ENCODE measurements at places on chromosomes 3 and 15.

DNA sequence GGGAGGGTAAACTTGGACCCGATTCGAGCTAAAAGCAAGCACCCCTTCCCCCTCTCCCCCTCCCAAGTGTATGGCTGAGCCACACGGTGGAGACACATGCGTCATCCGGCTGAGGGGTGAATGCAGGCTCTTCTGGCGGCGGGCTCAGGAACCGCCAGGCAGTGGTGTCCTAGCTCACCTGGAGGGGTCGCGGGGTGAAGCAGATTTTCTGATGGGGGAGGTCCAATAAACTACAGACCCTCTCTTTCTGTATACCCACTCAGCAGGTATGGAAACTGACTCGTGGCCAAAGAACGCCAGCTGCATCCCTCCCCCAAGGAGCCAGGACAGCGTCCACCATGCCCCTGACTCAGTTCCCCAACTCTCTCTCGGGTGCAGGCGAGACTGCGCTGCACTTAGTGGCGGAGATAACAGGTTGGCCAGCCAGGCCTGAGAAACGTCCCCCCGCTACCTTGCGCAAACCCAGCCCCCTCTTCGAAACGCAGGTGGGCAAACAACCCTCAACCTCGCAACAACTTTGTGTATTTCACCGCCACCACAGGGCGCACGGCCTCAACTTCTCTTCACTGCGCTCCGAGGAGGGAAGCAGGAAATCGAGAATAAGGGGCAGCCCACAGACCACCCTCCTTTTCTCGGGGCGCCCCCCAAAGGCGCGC is 1.3 kb downstream of the MAGI1 start:
- DNase-seq, result peak; percentile 58

GRCh38 chr15:97072545-97072944 is 742.0 kb downstream of the NR2F2 start:
- DNase-seq, result no peak

GRCh38 chr3:15291589-15292541 is 40.5 kb downstream of the SH3BP5 start:
- DNase-seq, result no peak

DNA sequence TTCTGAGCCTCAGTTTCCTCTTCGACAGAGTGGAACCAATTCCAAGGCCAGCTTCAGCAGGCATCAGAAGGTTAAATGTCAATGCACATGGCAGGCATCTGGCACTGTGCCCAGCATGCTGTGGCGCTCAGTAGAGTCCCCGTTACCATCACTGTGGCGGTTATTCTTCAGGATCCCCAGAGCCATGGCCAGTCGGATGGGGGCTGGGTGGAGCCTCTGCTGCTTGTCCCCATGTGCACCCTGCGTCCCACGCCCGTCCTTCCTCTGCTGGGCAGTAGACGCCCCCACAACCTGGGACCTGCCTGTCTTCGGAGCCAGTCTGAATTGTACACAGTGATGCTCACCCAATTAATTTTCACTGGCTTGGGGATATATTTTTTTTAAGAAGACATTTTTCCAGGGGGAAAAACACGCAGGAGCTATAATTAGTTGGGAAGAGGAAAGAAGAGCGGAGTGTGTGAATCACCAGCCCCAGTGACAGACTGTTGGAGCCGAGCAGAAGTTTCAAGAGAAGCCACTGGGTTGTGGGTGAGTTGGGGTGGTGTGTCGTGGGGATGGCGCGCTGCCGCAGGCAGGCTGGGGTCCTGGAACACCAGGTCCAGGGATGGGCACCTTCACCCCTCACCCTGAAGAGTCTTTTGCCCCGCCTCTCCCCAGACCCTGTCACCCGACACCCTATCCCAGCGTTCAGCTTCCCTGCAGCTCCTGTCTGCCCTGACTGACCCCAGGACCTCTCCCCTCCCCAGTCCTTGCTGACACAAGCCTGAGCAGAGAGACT is 26.8 kb upstream of the RPL29 start:
- no peak for DNase-seq

GRCh38 chr3:52561028-52561747 is 24.8 kb downstream of the UQCC5 start:
- DNase-seq, result no peak

GRCh38 chr3:36991923-36992805 is 767 bp downstream of the EPM2AIP1 start:
- no peak for DNase-seq

GRCh38 chr3:66812136-66812535 is 186.0 kb upstream of the KBTBD8 start:
- no peak for DNase-seq

DNA sequence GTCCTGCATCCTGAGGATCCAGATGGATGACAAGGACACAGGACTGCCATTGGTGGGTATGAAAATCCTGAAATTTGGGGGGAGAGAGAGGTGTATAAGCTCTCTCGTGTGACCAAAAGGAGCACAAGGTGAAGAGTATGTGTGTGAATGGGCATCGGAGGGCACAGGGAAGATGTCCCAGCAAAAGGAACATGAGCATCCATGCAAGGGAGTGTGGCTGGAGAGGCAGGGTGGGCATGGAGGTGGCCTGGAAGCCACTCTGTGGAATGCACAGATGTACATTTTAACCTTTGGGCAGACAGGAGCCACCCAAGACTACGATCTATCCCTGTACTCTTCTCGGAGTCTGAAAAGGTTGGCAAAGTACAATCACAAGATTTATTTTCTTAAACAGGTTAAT is 54.5 kb downstream of the CAPN7 start:
- DNase-seq, result no peak

- no peak for DNase-seq
These were observed 83.1 kb downstream of the RETNLB start for GRCh38 chr3:108673988-108674661.

GRCh38 chr3:78003090-78003489 is 963.2 kb downstream of the ROBO2 start:
- no peak for DNase-seq

GRCh38 chr3:10041034-10041433 is 14.8 kb downstream of the FANCD2 start:
- DNase-seq, result no peak

DNA sequence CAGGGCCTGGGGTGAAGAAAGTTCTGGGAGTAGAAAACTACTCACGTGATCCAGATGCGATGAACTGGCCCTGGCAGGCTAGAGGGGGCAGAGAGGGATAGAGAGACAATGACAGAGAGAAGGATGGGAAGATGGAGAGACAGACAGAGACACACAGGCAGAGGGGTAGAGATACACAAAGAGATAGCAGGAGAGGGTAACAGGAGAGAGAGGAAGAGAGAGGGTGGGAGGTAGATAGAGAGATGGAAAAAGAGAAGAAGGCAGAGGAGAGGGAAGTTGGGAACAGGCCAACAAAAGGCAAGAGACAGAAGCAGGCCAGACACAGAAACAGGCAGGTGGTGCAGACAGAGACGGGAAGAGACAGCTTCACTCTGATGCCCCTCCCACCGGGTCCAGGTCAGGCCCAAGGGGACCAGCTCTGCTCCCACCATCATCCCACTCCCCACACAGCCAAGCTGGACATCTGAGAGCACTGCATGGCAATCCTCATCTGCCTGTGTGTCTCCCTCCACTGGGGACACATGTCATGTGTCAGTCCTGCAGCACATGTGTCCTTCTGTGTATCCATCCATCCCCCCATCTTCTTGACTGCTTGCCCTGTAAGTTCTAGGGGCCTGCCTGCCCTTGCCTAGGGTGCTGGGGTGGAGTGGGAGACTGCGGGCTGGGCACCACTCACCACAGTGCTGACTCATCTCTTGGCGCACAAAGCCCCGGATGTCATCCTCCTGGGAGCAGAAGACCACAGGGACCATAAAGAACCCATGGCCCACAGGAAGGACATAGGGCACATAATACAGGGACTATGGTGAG is 2.2 kb upstream of the UCN2 start:
- no peak for DNase-seq

GRCh38 chr3:97736928-97737327 is 27.6 kb upstream of the ARL6 start:
- DNase-seq, result no peak

DNA sequence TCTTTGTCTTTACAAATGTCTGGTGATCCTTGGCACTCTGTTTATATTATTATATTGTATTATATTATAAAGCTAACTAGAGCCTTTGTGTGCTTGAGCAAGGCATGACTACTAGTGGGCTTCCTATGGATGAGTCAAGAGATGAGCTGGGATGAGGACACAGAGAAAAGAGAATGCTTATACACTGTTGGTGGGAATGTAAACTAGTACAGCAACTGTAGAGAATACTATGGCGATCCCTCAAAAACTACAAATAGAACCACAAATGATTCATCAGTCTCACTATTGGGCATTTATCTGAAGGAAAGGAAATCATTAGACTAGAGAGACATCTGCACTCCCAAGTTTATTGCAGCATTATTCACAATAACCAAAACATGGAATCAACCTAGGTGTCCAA is 40.8 kb upstream of the MED12L start:
- no peak for DNase-seq

DNA sequence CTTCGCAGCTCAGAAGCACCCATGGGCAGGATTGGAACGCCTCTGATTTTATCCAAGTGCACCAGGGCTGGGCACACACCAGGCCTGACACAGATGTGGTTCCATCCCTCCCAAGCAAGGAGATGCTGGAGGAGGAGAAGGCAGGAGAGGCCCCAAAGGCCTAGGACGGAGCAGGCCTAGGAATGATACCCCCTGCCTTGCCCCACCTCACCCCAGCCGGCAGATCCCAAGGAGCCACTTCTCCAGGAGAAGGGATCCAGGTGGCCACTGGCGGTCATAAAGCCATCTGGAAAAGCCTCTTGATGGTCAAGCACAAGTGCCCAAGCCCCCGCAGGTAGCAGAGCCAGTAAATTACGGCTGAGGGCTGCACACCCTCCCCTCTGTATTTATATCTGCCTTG is 211.8 kb downstream of the TBC1D2B start:
- no peak for DNase-seq

GRCh38 chr15:50059883-50060282 is 59.1 kb downstream of the ATP8B4 start:
- no peak for DNase-seq

DNA sequence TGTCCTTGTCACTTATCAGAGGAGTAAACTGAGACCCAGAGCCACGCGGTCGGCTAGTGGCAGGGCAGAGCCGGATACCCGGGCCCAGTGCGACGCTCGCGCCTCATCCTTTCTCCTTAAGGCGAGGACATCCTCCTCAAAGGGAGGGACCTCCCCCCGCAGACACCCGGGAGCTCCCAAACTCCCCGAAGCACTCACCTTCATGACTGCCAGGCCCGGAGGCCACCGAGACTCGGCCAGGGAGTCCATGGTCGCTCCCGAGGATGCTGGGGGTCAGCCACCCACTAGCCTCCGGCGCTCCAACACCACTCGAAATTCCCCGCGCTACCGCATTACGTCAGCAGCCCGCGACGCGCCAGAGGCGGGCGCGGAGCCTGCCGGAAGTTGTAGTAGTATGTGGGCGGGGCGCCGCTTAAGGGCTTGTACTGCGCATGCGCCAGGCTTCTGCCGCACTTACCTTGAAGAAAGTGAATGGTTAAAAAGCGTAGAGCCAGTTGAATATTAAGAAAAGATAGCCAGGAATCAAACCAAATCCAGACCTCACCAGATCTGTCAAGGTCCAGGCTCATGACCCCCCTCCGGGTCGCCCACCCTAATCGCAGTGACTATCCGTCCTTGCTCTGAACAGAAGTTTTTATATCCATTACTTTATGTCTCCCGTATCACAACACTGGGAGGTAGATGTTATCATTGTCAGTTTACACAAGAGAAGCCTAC is at the start of gene RAD18:
RAD18 (minus strand) TSS at position 336 of the 717 bp plus-strand sequence; CDS start at position 249, 87 bp downstream.
- DNase-seq, result peak; percentile 82

GRCh38 chr15:90664650-90665287 is 52.4 kb upstream of the BLM start:
- DNase-seq, result peak; percentile 90

DNA sequence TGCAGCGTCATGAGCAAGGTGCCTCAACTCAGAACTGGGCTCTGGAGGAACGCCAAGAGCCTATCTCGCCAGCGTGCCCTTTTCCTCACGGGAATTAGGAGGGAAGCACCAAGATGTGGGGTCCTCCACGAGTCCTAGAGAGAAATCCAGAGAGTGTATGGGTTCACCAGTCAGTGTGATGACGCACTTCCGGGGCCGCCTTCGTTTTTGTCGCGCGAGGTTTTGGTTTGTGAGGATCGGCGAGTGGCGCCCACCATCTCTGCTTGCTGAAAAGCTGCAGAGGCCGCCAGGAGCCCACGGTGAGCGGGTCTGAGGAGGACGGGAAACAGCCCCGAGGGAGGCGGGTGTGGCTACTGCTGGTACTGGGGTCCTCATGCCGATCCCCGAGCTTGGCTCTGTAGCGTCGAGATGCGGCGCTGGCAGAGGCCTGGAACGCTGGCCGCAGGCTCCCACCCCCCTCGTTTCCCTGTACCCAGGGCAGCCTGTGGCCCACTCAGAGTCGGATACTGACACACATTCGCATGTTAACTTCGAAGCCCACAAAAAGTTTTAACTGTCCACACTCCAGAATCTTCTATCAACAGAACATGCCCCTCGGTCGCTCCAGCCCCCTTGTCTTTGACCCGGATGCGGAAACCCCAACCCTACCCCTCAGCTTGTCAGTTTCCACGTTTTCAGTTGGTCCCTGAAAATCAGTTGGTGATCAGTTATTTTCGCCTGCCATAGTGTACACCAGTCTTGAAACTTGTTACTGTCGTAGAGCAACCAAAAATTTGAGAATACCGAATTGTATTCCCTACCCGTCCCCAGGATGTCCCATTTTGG is 30.4 kb downstream of the ZNF662 start:
- DNase-seq, result no peak

DNA sequence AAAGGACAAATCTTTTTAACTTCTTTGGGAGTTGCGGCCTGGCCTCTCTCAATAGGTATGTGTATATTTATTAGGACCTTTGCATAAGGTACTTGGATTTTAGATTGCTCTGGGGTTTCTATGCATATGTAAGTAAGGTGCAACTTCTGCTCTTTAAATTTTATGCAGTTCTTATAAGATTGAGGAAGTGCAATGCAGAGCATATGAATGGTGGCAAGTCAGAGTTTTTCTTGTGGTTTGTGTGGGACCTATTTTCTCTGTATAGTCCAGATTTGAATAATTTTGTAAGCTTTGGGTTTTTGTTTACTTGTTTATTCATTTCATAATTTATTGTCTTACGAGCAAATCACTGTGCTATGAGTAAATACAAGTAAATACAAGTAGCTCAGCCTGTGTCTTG is 101.5 kb downstream of the ATG7 start:
- DNase-seq, result no peak

- DNase-seq, result no peak
These were observed 498.7 kb upstream of the CDIN1 start for GRCh38 chr15:36080759-36081158.

GRCh38 chr15:33985287-33985686 is 17.0 kb downstream of the CHRM5 start:
- no peak for DNase-seq

DNA sequence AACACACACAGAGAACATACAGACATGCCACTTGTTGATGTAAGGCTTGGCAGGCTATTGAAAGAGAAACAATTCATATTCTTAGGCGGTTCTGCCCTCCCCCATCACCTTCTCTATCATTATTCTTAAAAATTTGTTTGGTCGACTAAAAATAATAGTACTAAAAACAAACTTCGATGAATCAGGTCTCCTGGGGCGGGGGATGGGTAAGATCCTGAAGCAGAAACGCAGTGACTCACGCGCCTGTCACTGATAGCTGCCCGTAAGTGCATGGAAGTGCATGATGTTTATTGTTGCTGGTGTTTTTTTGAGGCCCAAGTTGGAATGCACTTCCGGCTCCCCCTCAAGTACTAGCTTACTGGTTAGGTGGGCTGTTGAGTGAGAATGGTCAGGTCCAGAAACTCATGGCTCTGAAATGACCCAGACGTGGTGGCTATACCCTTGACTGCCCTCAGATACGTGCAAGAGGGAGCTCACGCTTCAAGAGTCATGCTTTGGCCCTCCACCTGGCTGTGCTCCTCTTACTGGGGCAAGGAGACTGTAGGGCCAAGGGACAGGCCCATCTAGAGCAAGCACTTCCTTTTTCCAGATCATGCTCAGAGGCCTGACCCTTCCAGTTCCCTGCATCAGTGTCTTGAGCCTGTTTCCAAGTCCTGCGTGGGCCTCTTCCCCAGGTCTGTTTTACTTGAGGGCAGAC is 10.9 kb downstream of the SMAD3 start:
- no peak for DNase-seq
